Stimulated activated CD4-positive, alpha-beta T cell treated with anti-CD3 and anti-CD28 coated beads, TNF-alpha, amount 100 ng/mL, for 4 hours (primary cell): ENCODE measurements at places on chromosomes 4 and X.

- no peak for DNase-seq
These were observed 1.3 kb upstream of the FHIP1A start for GRCh38 chr4:151407466-151408379.

- DNase-seq: no peak
These were observed 353.8 kb downstream of the PRDM5 start for GRCh38 chr4:120568731-120569130.

GRCh38 chr4:110710070-110710469 is 87.2 kb upstream of the PITX2 start:
- DNase-seq: no peak

DNA sequence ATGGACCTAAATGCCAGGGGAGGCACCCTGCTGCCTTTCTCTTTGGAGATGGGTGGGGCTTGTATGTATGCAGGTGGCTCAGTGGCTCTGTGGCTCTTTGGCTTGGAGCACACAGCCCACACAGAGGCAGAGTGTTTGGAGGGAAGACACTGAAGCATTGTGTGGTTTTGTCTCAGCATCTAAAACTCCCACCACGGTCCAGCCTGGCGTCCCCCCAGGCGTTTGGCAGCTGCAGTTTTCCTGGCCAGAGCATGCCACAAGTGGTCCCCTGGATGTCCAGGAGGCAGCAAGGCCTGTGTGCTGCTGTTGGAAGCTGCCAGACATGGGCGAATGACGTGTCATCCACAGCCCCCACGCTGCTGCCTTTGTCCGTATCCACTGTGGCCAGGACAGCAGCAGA is 32.2 kb upstream of the PSAPL1 start:
- no peak for DNase-seq

DNA sequence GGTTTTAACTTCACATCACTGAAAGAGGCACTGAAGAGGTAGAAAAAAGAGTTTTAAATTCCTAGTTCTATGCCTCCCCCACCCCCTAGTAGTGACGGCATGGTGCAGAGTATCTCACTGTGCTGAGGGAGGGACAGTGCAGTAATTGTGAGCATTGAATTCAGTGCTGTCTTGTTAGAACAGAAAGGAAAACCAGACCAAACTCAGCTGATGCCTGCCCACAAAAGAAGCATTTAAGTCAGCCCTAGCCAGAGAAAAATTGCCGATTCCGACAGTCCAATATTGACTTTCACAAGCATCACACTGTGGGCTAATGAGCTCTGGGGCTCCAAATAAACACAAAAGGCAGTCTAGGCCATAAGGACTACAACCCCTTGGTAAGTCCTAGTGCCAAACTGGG is 417.7 kb downstream of the AR start:
- no peak for DNase-seq

GRCh38 chr4:183842129-183842528 is 63.0 kb upstream of the STOX2 start:
- DNase-seq: no peak

GRCh38 chr4:65302145-65302544 is 368.1 kb downstream of the EPHA5 start:
- no peak for DNase-seq

DNA sequence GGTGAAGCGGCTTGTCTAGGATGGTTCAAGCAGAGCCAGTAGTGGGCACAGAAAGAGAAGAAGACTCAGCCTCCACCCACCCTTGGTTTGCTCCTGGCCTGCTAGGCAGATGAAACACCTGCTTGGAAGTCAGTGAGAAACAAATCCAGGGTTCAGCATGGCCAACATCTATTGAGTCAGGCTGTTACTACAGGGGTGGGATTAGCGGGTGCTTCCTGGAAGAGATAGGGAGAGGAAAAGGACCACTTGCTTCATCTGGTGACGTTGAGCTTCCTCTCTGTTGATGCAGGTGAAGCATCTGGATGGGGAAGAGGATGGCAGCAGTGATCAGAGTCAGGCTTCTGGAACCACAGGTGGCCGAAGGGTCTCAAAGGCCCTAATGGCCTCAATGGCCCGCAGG is 3.0 kb downstream of the MAGED2 start:
- no peak for DNase-seq

DNA sequence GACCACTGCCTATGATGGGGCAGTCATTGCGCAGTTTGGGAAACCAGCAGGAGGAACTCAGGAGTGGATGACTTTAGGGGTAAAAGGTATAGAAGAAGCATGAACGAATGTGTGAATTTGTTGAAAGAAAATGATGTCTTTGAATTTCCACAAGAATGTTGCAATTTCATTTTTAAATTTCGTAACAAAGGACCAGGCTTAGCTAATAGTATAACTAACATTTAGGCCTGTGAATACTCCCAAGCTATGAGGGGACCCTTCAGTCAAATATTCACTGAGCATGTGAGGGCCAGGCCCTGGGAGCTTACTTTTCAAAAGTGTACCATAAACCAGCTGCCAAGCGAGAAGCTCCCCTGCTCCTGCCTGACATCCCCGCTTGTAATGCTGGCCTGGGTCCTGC is 5.3 kb downstream of the MPC1L start:
- no peak for DNase-seq

DNA sequence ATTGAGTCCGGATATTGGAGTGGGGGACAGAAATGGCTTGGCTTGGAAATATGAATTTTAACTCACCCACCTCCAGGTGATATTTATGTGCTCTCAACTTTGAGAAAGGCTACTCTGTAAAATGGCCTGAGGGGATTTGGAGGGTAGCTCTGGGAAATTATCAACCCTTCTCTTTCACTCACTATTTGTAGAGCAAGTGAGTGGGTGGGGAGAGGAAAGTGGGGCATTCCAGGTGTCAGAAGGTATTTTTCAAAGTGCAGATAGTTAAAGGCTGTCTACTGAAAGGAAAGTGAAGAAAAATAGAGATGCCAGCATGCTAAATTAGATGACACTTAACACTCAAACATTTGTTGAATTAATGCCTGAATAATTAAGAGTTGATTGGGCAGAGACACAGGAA is 44.1 kb downstream of the TMEM164 start:
- DNase-seq: no peak

DNA sequence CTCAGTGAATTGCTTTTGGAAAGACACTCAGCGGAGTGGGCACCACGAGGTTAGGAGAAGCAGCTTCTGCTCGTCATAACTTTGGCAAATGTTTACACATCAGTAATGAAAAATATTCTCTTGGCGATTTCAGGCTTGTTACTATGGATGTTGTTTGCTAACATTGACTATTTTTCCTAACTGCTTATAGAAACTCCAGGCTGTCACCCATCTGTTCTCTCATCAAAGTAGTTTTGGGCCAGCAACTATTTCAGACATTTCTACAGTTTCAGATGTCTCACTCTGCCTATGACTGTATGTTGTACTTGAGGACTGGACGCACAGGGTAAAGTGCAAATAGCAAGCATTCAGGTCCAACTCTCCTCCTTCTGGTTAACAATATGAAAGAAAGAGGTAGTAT is 346.7 kb downstream of the TRIML1 start:
- no peak for DNase-seq

DNA sequence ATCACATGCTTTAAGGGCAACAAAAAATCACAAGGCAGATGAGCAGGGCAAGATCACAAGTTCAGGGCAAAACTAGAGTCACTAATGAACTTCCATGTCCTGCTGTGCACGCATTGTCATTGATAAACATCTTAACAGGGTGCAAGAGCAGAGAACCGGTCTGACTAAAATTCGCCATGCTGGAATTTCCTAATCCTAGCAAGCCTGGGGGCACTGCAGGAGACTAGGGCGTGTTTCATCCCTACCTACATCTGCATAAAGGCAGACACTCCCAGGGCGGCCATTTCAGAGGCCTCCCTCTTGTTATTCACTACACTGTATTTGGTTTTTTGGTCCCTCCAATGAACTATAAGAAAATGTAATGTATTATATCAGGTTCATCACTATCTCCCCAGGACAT is 203.6 kb downstream of the ARHGEF9 start:
- no peak for DNase-seq

DNA sequence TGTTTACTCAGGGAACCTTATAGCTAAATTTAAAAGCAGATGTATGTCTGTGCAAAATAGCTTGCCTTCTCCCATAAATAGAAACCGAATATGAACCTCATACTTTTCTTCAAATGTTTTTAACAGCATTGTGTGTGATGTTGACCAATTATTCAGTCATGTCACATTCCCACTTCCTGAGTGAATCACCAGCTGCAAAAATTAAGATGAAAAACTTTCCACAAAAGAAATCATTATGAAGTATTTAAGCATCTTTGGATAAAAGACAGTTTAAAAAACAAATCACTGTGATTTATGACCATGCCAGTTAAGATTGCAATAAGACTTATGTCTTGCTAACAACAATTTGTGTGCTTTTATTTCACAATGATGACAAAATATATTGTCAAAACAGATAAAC is 220.1 kb downstream of the PDGFC start:
- DNase-seq: no peak
